ENCODE measurements at places on chromosomes 7 and 10.
A peak's percentile ranks its signal among the peaks of the same experiment; 100 is the strongest.

- DNase-seq, result peak; percentile 27
Observed at GRCh38 chr7:55439627-55440026, 74.5 kb downstream of the LANCL2 start.

DNA sequence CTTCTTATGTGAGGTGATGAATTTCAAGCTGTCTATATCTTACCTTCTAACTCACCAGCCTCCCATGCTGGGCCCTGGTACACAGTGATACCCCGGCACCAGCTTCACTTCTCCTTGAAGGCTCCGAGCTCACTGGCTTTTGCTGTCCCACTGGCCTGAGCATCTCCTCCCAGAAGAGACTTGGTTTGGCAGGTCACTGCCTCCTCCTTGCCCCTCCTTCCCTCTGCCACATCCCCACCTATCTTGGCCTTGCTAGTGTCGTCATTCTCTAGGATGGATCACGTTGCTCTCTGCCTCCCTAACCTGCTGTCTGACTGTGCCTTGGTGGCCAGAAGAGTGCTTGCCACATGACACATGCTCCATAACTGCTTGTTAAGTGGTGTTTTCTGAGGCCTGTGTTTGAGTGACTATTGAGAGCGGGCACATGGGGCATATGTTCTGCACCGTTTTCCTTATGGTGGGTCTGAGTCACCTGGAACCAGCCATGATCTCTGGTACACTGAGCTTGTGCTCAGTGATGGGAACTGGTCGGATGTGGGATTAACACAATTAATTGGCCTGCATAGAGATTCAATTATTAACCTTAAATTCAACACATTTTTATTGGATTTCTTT, 86.5 kb downstream of the TMEM178B start:
- no peak for DNase-seq

GRCh38 chr7:24212073-24212472, 71.9 kb upstream of the NPY start:
- DNase-seq, result no peak

- no peak for DNase-seq
Observed at GRCh38 chr7:146670532-146670931, 553.9 kb downstream of the CNTNAP2 start.

- DNase-seq, result no peak
Observed at GRCh38 chr7:123231021-123232000, 31.5 kb upstream of the SLC13A1 start.

- DNase-seq, result no peak
Observed at GRCh38 chr10:129533281-129533680, 66.2 kb downstream of the MGMT start.

DNA sequence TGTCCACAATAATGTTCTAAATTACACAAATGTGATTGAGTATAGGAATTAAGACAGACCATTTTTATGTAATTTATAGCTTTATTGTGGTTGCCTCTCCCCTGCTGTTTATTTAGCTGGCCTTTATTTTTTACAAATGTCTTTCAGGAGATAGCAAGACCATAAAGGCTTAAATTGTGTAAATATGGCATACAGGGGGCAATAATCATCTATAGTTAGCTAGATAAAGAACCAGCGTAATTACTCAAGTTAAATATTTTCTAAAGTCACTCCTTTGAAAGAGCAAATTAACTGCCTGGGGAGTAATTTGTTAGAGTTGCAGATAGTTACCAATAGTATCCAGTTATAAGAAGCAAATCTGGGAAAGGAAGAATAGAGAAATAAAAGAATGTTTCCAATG, at the start of gene MALRD1:
TSS of gene MALRD1 (plus strand) at position 313 of the 400 bp plus-strand sequence. CDS start 138 bp downstream, outside the sequence.
- no peak for DNase-seq

- no peak for DNase-seq
Observed at GRCh38 chr7:71238581-71239295, 106.8 kb downstream of the GALNT17 start.

DNA sequence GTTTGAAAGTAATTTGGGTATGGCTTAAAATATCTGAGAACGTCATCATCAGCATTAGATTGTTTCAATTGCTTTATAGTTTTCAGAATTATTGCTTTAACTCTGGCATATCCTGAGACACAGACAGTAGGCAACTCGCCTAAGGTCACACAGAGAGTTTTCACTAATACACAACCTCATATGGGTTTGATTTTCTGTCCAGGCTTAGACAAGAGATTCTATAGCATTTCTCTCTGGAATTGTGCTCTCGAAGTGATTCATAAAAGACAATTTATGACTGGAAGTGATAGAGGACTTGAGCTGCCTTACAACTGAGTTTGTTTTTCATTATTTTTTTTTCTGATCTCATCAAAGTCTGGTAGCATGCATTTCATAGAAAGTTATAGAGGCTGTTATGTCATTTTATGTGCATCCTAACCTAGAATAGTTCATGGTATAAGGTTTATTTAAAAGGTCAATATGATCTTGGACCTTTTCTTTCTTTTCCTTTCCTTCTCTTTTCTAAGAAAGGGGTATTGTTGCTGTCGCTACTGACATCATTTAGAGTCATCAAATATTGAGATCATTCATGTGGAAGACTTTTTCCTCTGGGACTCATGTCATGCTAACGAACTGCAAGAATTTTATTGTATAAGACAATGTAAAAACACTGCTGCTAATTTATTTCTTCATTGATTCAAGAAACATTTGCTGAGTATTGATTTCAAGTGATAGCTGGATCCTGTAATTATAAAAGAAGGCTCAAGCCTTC, 278.2 kb downstream of the PLXDC2 start:
- DNase-seq, result no peak

DNA sequence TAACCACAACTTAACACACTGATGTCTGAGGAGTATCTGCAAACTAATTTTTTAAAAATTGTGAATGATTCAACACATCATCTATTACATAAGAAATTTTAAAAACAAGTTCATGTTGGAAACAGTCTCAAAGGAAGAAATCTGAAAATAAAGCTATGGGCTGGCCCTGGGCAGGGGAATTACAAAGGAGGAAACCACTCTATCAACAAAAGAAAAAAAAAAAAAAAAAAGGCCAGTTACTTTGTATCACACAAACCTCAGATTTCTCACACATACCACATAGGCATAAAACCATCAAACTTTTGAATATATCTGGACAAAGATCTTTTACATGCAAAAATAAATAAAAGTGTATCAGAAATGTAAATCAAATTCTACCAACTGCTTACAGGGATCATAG, 20.8 kb downstream of the TIAL1 start:
- DNase-seq, result no peak

- no peak for DNase-seq
Observed at GRCh38 chr10:61157182-61157581, 213.2 kb upstream of the RHOBTB1 start.

DNA sequence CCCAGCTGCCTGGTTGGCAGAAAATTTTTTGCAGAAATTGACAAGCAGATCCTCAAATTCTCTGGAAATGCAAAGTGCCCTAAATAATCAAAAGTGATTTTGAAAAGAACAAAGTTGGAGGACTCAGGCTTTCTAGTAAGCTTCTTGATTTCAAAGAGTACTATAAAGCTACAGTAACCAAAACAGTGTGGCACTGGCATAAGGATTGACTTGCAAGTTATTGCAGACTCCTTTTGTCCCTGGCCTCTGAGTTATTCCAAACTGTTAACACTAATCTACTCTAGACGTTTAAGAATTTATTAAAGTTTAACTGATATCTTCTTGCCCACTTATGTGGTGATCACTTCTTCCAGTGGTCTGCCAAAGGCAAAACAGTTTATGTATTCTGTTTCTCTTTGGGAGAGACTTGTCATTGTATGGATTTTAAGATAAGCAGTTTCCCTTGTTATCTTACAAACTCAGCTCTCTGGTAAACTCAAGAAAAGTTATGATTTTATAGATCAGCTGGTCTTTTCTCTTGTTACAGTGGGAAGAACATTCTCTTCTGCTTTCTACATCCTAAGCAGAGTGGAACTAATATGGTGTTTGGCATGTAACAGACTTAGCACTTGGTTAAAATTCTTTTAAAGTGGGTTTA, 41.4 kb downstream of the LOXL4 start:
- DNase-seq, result peak; percentile 40

DNA sequence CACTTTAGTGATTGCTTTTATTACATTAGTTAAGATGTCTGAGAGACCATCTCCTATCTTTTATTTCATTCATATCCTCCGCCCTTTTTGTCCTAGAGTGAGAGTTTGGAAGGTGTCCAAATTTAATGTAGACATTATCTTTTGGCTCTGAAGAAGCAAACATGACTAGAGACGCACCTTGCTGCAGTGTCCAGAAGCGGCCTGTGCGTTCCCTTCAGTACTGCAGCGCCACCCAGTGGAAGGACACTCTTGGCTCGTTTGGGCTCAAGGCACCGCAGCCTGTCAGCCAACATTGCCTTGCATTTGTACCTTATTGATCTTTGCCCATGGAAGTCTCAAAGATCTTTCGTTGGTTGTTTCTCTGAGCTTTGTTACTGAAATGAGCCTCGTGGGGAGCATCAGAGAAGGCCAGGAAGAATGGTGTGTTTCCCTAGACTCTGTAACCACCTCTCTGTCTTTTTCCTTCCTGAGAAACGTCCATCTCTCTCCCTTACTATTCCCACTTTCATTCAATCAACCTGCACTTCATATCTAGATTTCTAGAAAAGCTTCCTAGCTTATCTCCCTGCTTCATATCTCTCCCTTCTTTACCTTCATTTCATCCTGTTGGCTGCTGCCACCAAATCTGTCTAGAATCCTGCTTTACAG, 10.4 kb upstream of the CLCN1 start:
- DNase-seq, result peak; percentile 67

- DNase-seq, result no peak
Observed at GRCh38 chr7:24891311-24891735, 88.7 kb downstream of the OSBPL3 start.

DNA sequence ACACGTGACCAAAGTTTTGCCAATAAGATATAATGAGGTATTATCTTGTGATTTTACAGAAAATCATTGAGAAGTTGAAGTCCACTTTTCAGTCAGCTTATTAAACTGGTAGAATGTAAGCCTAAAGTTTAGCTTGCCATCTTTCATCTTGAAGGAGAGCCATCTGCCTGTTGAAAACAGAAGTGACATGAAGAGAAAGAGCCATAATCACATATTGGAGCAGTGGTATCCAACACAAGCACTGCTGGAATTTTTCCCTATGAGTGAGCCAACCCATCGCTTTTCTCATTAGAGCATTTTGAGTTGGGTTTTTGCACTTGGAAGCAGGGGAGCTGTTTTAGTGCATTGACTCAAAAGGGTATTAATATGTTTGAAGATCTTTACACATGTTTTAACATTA, 117.6 kb upstream of the FERD3L start:
- no peak for DNase-seq

GRCh38 chr10:86349474-86349873, 17.1 kb downstream of the GRID1 start:
- peak; percentile 77 for DNase-seq

DNA sequence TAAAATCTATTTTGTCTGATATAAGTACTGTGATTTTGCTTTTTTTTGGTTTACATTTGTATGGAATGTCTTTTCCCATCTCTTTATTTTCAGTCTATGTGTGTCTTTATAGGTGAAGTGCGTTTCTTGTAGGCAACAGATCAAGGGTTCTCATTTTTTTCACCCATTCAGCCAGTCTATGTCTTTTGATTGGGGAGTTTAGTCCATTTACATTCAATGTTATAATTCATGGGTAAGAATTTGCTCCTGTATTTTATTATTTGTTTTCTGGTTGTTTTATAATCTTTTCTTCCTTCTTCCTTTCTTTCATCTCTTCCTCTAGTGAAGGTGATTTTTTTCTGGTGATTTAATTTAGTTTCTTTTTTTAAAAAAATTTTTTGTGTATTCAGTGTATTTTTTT, 104.8 kb upstream of the TMEM229A start:
- no peak for DNase-seq

GRCh38 chr10:120506674-120507073, 49.6 kb downstream of the PLPP4 start:
- DNase-seq, result no peak

DNA sequence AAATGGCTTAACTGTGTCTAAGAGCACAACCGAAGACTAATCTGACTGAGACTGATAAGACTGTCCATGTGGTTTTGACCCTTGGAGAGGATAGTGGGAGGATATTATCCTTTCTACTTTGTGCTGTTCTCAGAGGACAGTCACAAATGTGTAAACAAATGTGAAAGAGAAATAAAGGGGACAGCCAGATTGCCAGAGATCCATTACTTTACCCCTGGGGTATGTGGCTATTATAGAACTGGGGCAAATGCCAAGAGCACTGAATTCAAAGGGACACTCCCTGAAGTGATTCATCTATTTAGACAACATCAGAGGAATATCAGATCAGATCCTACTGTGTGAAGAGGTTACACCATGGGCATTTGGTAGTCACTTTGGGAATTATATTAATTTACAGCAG, 154.7 kb downstream of the RNLS start:
- no peak for DNase-seq

DNA sequence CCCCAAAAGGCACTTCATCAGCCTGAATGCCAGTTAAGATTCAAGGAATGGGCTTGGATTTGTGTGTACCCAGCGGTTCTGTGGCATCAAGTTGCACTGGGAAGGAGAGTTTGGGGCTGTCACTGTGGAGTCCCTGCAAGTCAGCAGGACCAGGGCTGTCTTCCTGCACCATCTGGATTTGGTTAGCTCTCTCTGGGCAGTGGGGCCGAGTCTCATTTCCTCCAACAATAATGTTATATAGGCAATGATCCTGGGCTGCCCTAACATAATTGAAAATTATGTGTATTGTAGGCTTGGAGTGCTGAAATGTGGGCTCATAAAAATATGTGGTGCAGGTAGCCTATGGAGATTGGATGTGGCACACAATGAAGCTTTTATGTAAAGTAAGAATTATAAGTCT, 87.2 kb downstream of the TCF7L2 start:
- no peak for DNase-seq

DNA sequence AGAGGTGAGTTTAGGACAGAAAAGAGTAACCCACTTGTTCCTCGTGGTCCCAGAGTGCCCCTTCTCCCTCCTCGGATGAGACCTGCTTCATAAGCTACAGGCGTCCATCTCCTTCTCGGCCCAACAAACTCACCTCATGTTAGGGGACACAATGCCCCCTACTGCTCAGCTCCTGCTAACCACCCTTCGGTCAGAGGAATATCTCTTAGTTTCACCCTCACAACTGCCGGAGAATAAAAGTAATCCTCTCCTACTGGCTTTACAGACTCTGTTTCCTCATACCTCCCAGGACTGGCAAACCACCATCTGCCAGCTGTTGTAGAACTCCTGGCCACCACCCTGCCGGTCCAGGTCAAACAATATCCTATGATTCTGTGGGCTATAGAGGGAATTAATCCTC, 3.2 kb downstream of the AKR1B15 start:
- DNase-seq, result no peak

- DNase-seq, result no peak
Observed at GRCh38 chr7:24932815-24933214, 47.2 kb downstream of the OSBPL3 start.

DNA sequence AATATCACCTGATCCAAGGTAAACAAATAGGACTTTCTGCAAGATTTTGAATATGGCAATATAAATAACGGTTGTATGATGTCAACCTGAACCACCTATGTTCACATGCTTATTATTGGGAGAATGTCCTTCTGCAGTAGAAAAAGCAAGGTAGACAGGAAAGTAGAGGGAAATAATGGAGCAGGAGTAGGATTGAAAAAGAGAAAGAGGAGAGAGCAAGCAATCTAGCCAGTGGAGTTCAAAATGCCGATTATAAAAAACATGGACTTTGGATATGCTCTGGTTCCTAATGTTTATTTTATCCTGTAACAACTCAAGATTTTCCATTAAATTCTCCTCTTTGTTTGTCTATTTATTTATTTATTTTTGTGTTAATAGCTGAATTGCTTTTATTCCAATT, 878.0 kb upstream of the KCND2 start:
- DNase-seq, result no peak
